ENCODE measurements at places on chromosomes 11 and 22.
A peak's percentile ranks its signal among the peaks of the same experiment; 100 is the strongest.

DNA sequence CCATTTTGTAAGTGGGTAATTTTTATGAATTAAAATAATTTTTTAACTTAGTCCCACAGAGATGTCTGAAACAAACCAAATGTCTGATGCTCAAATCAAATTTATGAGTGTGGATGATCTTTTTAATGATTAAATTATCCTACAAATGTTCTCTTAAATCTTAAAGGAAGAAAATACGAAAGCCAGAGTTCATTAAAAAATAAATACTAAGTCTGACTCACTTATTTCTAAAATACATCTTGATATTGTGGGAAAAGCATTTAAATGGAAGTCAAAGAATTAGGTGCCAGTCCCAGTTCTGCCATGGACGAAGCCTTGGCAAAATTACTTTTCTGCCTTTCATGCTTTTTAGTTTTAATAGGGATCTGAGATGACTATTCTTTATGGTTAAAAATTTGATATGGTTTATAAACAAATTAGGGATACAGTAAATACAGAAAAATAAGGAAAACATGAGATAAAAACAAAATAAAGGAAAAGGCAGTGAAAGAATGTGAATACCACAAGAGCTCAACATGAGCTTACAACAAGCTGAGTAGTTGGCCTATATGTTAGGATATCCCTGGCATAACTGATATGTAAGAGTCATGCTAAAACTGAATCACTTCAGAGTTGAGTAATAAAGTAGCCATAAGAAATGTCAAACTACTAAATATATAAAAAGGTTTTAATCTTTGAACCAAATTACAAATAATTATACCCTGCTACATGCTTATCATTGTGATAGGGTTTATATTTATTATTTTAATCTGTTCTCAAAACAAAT, 9.2 kb downstream of the CCDC34 start:
- no peak for DNase-seq

DNA sequence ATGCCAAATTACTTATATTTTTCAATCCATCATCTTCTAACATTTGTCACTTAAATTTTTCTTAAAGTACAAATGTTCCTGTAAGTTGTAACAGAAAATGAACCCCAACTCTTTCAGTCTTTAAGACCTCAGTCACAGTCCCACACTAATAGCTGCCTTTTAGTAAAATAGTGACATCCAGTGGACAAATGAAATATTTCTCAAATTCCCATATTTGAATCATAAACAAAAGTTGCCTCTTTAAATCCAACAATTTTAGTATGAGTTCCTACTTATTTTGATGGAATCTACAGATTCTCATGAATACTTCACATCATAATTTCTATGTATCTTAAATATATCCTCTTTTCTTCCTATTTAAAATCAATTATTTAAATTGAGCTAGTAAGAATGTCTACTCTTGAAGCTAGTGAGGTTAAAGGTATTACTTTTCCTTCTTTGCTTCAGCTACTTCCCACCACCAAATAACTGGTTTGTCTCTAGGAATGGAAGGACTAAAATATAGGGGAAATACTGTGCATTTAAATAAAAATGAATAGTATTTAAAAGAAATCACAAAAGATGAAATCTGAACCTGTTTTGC, 9.2 kb downstream of the LIN7C start:
- no peak for DNase-seq

- no peak for DNase-seq
These were observed 82.2 kb downstream of the PISD start for GRCh38 chr22:31579835-31580242.

DNA sequence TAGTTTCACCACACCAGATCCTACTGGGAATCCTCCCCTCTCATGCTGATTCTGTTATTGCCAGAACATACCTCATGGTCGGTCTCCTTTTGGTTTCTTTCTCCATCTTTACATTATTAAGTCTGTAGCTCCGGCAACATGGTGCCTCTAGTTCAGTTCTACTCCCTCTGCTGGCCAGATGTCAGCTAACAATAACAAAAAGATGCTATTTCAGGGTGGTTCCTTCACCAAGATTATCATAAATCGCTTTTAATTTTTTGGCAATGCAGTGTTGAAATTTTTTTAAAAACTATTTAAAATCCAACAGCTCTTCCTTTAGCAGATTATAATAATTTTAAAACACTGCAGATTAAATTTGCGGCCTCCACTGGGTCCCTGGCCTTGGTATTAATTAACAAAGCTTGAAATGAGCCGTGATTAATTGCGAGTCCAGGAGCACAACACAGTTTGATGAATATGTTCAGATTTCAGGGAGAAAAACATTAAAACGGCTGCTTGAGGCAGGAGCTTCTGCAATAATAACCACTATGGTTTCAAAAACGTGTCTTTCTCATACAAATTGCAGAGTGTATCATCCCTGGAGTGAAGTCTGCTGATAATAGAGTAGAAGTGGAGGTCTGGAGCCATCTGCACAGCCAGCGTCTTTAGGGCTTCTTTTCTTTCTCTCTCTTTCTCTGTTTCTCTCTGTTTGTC, 492.9 kb upstream of the KIRREL3 start:
- DNase-seq, result no peak

GRCh38 chr11:12806113-12806512, 131.9 kb downstream of the TEAD1 start:
- DNase-seq, result no peak

- DNase-seq, result no peak
These were observed 4.9 kb upstream of the TMEM132A start for GRCh38 chr11:60919320-60919719.

DNA sequence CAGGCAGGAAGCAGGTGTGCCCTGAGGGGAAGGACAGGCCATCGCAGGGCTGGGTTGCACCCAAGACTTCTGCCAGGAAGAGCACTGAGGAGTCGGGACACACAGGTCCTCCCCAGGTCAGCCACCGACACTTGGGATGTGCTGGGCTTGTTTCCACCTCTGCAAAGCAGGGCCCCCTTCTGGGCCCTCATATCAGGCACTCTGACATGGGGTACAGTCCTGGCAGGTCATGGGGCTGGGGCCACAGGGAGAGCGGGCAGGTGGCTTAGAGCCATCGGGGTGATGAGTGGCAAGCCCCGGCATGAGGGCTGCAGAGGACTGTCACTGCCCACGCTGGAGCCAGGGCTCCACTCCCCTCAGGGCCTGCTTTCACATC, 7.9 kb upstream of the ADORA2A start:
- DNase-seq, result no peak

DNA sequence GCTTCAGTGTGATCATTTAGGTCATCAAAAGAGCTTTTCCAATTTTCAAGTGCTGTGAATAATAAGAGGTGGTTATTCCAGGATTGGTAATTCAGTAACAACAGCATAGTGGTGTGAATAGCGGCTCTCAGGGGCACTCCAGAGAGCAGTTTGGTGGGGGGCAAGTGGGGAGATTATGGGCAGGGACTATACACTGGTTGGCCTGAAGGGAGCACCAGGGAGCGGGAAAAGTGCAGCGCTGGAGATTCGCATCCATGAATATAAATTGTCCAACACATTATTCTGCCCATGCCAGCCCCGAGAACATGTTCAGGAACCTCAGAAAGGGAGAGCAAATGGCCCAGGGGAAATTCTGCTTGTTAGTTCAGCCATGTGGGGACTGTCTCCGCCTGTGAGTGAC, 37.9 kb downstream of the OR6Q1 start:
- DNase-seq, result no peak

DNA sequence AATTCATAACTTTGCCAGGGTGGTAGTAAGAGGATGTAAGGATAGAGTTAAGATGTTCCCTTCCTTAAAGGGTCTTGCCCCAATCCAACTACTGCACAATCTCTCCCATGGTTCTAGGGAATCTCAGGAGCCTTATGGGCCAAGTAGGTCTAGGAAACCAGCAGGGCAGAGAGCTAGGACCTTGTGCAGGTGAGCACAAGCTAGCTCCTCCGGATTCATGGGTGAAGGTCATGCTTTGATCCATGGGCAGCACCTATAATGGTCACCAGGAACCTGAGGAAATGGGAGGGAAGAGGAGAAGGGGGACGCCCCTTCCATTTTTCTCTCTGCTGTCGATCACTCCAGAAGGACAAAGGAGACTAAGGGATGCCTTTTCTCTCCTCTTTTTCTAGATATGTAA, 16.8 kb downstream of the KCNJ11 start:
- no peak for DNase-seq

DNA sequence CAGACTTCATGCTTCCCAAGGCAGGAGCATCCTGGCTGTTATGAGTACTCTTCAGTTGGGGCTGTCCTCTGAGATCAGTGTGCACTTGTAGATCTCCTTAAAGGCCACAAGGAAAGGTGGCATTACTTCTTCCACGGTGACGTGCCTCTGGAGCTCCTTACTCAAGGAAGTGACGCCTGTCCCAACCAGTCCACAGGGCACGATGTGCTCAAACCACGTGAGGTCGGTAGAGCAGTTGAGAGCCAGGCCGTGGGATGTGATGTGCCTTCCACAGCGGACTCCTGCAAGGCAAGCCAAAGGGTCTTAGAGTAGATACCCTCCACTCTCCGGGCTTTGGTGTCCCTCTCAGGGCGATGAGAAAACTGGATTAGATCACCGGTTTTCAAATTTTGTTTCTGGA, 1.4 kb downstream of the LIPT2 start:
- DNase-seq, result no peak

GRCh38 chr11:21723678-21724077, 469.2 kb upstream of the ANO5 start:
- no peak for DNase-seq

DNA sequence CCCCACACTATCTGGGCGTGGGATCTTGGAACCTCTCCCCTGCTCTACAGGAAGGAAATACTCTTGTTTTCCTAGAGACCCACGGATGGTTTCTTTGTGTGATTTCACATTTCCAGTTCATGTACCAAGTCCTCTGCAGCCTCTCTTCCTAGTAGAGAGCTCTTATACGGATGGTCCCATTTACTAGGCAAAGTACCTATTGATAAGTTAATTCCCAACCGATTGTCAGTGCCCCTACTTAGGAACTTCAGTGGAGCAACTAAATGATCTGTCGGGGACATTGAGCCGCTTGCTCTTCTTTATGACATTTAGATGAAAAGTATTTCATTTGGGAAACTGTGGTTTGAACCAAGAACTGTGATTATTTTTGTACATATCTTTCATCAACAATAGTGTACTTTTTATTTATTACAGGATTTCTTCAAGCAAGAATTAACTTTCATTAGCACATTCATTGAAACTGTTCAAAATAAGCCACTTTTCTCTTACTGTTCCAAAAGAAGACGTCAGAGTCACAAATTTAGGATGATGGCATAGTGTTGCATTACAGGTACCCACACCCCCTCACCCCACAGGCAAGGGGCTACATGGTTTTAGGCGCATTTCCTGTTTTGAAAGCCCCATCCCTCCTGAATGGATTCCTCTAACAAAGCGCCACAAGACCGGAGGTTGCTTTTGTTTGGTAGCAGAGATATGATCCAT, 34.2 kb downstream of the ELMOD1 start:
- no peak for DNase-seq

- DNase-seq, result no peak
These were observed 35.5 kb upstream of the SYT13 start for GRCh38 chr11:45321669-45322068.

DNA sequence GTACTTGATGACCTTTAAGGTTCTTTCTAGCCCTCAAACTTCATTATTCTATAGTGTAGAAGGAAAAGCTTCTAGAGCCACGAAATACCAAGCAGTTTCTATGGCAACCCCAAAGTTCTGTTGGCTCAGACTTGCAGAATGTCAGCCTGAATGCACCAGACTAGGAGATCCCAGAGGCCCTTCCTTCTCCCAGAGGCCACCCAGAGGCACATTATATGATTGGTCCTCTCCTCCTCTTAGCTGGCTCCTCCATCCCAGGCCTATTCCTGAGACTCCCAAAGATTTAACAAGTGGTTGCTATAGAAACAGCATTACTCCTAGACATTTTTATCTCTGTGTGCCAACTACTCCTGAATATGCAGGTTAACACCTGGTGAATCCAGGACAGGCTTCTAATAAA, 69.2 kb upstream of the CCDC90B start:
- no peak for DNase-seq

GRCh38 chr11:130087294-130087926, 17.7 kb downstream of the APLP2 start:
- DNase-seq, result no peak

GRCh38 chr11:31246451-31247165, 122.9 kb downstream of the DCDC1 start:
- DNase-seq, result no peak

GRCh38 chr22:41931701-41932269, 5.2 kb upstream of the TNFRSF13C start:
- no peak for DNase-seq

GRCh38 chr11:45079943-45080719, 66.3 kb upstream of the PRDM11 start:
- no peak for DNase-seq

- DNase-seq, result no peak
These were observed 1.8 kb downstream of the CELF1 start for GRCh38 chr11:47551086-47551485.

DNA sequence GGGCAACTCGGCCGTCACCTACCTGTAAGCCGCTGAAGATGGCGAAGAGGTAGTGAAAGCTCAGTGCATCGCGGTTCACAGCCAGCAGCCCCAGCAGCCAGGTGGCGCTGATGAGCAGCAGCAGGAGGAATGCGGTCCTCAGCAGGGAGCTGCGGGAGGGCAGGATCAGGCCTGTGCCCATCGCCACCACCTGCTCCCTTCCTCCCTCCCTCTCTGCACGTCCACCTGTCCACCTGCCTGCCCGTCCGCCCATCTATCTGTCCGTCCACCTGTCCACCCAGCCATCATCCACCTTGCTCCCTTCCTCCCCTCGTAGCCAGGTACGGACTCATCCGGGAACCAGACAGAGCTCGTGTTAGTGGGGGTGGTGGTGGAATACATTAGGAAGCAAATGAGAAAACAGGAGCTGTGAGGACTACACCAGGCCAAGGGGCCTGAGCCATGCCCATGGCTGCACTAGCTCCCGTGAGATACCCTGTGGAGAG, 32.2 kb downstream of the TRMU start:
- DNase-seq, result peak; percentile 65

GRCh38 chr11:115706626-115707135, 202.5 kb upstream of the CADM1 start:
- DNase-seq, result no peak

DNA sequence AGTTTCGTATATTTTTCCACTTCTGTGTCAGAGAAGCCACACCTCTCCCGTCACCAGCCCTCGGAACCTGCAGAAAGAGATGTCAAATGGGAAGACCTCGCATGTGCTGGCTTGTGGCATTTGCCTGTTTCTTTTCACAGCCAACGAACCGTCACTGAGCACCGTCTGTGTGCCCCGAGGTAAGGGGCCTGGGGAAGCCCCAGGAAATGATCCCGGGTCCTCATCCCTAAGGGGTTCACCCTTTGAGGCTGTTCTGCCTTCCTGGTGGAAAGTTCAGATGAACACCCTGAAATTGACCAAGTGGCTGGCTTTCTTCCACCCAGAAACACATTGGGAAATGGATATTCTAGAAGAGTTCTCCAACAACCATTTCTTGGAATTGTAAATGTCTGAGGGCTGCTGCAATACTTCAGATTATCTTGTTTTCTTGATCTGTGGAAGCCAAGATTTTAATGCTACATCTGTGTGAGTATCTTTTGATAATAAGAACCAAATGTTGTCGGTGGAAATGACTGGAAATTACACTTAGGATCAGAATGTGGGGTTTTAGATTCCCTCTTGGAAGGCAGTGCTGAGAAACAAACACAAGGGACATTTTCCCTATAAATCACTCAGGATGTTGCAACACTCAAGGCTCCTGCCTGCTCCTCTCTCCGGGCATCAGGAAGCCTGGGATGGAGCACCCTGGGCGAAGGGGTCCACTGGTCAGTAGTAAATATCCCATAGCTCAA, 37.6 kb downstream of the RIBC2 start:
- DNase-seq, result no peak

- no peak for DNase-seq
These were observed 99.1 kb downstream of the GAB2 start for GRCh38 chr11:78318321-78319114.

All from activated naive CD4-positive, alpha-beta T cell (primary cell).